ENCODE measurements at places on chromosomes 13 and 19. TPM values are rescaled to one million over a fixed set of nuclear protein-coding genes. Genes with fewer than 3 reads are reported as not detected.

Gene LINGO3
- 9.6 TPM for total RNA-seq

Gene HIPK4
- 0.18 TPM for total RNA-seq

Gene CABP5
- total RNA-seq, result not detected

DNA sequence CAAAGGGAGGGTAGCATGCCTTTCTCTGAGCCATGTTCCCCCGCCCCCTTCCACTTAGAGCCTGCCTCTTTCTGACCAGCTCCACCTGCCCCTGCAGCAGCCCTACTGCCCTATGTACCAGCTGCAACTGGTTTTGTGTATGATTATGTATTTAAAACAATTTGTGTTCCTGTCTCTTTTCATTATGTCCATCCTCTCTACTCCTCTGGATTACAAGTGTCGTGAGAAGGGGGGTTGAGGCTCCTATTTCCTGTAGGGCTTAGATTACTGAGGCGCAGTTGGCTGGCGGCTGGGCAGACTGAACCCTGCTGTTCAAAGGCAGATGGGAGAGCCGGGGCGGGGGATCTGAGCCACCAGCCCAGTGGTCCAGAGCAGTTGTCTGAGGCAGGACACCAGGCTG lies 213.3 kb downstream of the KCNRG start:
- no peak for DNase-seq

- DNase-seq, result no peak
These were observed 5.6 kb downstream of the EDNRB start for GRCh38 chr13:77913003-77913402.
